ENCODE measurements at places on chromosomes 7 and 10.

DNA sequence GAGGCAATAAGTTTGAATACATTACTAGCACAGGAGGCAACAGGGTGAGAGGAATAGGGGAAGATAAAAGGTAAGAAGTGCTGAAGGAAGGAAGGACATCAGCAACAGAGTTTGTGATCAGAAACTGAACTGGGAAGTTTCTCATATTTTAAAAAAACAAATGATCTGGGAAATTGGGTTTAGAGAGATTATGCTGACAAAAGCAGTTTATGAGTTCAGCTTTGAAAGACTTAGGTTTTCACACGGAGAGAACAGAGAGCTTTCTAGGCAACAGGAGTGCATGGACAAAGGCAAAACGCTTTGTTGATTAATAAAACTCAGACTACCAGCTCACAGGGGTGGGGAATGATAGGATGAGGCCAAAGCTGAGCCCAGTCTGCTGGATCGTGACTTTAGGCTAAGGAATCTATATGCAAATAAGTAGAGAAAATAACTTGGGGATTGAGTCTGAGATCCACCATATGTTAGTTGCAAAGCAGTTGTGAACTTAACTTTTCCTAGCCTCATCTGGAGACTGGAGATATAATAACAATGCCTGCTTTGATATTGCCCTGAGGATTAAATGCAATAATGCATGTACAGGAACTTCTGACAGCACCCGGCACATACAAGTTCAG lies 4.2 kb downstream of the OSBPL3 start:
- no peak for DNase-seq

GRCh38 chr7:43469051-43469450 lies 113.9 kb upstream of the STK17A start:
- no peak for DNase-seq

GRCh38 chr7:141752634-141753033 lies 11.3 kb upstream of the TAS2R3 start:
- no peak for DNase-seq

GRCh38 chr7:157006829-157007469 lies 3.5 kb downstream of the MNX1 start:
- no peak for DNase-seq

GRCh38 chr10:61319386-61320256 lies 133.6 kb downstream of the TMEM26 start:
- DNase-seq = peak; percentile 8

GRCh38 chr10:31219306-31219705 lies 99.7 kb upstream of the ZEB1 start:
- DNase-seq = no peak

GRCh38 chr10:125795128-125795527 lies 19.5 kb upstream of the MMP21 start:
- no peak for DNase-seq

DNA sequence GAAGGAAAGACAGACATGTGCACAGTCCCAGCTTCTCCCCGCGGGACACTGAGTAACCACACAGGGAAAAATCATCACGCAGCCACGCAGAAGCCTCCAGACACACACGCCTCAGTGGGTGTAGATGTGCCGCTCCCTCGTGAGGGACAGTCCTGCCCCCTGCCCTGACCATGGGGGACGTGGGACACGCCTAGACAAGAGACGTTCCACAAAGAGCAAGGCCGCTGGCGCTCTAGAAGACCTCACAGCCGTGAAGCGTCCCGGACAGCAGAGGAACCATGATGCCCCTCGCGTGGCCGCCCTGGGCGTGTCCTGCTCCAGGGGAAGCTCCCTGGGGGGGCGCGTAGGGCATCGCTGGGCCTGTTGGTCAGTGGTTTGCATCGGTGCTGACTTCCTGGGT lies 210.8 kb downstream of the DNAJB6 start:
- no peak for DNase-seq

- DNase-seq = peak; percentile 46
These were observed 48.6 kb upstream of the SKAP2 start for GRCh38 chr7:26912933-26913536.

- DNase-seq = no peak
These were observed 212.6 kb downstream of the CHCHD3 start for GRCh38 chr7:132869166-132869861.

DNA sequence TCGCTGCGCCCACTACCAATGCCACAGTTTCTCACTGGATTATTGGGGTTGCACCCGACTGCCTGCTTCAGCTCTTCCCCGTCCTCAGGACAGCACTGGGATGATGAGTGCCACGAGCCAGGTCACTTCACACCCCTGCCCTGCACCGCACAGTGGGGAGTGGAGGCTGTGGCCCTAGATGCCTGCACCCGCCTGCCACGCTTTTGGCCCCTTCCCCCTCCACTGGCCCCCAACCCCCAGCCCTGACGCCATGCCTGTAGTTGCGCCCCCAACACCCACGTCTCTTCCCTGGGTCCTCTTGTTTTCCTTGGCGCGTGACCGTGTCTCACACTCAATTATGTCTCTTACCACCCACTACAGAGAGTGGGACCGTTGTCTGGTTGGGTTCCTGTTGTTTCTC lies 134.3 kb downstream of the VIPR2 start:
- no peak for DNase-seq

DNA sequence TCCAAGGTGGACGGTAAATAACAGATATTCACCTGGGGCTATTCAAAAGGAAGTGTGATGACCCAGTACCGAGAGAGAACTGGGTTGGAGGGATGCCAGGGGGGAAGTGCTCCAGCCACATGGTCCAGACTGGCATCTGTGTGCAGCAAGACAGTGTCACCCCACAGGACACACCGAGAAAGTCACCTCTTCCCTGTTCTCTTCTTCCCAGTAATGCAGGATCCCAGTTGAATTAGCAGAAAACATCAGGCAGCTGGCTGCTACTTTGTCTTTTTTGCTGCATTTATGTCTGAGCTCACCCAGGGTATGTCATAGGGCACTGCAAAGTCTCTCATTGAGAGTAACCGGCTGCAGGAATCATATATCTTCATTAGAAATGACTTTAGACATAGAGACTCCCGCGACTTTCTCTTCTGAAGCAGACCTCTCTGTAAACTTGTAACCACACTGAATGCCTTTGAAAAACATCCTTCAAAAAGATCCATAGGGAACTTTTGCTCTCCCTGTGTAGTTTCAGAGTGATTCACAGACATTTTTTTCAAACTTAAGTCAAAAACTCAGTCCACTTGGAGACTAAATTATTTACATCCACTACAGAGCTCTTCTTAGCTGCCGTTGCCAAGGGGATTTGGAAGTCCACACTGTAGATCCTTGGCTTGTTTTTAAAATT lies 609.0 kb upstream of the DPP6 start:
- DNase-seq = peak; percentile 0

DNA sequence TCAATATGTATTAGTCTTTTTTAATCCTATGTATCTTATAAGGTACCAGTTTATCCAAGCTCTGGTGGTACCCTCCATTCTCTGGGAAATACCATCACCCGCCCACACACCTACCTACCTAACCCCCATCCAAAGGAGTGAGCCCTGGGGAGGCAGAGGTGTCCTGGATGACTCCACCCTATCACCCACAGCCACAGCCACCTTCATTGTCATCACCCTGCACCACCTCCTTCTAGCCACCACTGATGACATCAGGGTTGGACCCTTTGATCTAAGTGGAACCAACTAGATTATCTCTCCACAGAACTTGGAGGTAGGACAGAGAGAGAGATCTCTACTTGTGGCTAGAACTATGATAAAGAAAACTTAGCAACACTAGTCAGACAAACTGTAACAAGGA lies 259.4 kb downstream of the PARD3 start:
- no peak for DNase-seq

DNA sequence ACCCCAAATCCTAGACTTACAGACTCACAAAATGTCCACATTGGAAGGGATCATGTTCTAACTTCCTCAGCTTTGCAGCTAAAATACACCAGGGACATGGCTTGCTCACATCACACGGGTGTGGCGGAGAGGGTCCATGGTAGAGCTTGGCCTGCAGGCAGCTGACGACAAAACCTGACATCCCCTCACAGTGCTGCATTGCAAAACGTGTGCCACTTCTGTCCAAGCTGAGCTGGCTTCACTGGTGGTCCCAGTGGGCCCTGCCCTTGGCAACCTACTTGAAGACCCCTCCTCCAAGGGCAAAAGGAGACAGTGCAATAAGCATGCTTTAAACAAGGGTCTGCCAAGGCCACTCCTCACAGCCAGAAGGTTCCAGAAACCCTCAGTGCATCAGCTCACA lies 21.9 kb downstream of the ANXA11 start:
- DNase-seq = no peak

- no peak for DNase-seq
These were observed 484 bp downstream of the ZWINT start for GRCh38 chr10:56360583-56360966.

DNA sequence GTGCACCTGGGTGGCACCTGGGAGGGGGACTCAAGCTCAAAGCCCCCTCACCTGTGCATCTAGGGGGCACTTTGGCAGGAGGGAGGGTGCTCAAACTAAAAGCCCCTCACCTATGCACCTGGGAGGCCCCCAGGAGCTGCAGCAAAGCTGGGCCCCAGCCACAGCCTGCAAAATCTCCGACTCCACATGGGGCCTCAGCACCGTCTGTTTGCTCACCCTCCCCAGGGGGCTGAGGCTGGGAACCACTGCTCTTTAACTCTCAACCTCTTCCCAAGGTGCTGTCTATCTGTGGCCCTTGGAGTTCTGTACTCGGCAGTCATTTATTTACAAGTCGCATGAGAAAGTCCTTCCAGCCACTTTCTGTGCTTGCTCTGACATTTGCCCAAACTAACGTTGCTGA lies 458.4 kb downstream of the DNAJB6 start:
- no peak for DNase-seq

DNA sequence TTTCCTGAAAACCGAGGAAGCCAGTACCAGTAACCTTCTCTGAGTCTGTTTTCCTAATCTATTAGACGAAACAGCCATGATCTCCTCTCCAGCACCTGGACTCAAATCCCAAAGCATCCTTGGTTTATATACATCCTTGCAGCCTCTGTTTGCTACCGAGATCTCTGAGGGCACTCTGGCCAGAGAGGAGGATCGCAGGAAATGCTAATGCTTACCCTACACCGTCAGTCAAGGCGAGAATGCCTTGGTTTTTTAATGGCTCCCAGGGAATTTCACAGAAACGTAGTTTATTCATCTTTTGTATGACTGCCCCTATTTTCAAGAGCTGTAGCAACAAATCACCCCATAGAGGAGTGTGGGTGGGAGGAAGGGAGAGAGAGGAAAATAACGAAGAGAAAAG lies 91.5 kb upstream of the CALN1 start:
- no peak for DNase-seq

- DNase-seq = no peak
These were observed 11.9 kb downstream of the MYO1G start for GRCh38 chr7:44966731-44967538.

- DNase-seq = no peak
These were observed 1156.7 kb downstream of the GATA3 start for GRCh38 chr10:9211228-9211627.

Data from fibroblast of villous mesenchyme (primary cell).